B cell (primary cell): ENCODE measurements at places on chromosomes 6 and 20.

GRCh38 chr6:140398076-140398475 lies 1023.6 kb upstream of the CITED2 start:
- no peak for DNase-seq

GRCh38 chr6:84220809-84221409 lies 6.5 kb downstream of the CEP162 start:
- DNase-seq: peak; percentile 47

- peak; percentile 60 for DNase-seq
These were observed 999 bp upstream of the PIM1 start for GRCh38 chr6:37168811-37169495.

DNA sequence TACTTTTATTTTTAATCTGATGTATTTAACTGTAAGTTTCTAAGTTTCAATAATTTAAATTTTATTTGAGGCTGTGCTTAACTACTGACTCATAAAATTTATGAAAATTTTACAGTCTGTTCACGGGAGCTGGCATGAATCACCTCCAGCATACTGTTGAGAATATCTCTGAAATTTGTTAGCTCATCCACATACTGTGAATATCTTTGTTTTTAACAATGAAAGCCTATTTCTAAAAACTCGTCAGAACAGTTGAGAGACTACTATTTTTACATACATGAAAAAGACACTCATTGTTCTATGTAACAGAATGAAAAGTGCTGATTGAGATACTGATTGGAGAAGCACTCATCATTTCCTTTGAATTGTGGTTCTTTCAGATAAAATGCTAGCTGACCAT lies 749.3 kb downstream of the TENT5A start:
- no peak for DNase-seq

GRCh38 chr6:46184114-46184513 lies 13.3 kb upstream of the ENPP5 start:
- no peak for DNase-seq

DNA sequence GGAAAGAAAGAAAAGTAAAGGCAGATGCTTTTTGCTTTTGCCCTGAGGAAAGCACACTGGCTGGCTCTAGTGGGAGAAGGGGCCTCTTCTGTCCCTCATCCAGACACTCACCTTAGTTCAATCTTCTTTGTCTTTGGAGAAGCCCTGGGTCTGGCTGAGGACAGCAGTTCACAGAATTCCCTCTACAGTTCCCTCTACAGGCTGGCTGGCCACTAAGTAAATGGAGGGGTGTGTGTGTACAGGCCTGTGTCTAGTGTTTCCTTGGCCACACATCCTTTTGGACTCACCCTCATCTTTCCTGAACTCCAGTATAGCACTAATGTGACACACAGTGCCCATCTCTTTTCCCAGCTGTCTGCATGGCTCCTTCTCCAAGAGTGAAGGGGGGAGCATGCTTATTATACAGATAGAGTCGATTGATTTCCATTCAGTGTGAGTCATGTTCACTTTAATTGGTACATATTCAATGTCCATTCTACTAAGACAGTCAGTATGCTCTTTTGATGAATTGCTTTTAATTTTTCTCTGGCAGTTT lies 26.0 kb upstream of the CLVS2 start:
- no peak for DNase-seq

DNA sequence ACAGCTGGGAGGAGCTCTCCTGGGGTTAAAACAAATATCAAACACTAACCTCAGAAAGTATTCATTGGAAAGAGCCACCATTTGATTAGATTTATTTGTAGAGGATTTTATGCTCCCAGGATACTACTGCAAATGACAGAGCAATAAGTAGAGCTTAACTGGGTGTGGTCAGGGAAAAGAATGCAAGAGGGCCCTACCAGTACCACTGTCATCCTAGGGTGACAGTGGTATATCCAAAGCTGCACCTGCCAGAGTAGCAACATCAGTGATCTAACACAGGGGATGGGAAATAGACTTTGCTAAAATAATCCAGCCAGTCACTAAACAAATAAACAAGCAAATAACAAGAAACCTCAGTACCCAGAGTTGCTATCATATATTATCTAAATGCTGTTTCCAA lies 29.7 kb downstream of the ERGIC3 start:
- no peak for DNase-seq

DNA sequence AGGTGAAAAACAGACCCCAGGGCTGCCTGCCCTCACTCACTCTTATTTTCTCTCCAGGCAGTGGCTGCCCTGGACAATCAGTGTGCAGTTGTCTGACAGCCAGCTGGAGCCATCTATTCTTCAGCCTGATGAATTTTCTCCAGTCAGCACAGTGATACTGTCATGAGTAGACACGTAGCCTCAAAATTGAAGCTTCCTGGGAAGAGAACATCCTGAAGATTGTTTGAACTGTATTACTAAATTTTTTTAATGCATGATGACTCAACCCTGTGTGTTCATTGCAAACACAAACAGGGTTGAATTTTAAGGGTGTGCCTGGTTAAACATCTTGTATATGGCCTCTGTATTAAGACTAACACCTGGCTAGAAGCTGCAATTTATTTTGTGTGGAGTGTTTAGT lies 49.8 kb upstream of the STXBP5 start:
- DNase-seq: no peak

DNA sequence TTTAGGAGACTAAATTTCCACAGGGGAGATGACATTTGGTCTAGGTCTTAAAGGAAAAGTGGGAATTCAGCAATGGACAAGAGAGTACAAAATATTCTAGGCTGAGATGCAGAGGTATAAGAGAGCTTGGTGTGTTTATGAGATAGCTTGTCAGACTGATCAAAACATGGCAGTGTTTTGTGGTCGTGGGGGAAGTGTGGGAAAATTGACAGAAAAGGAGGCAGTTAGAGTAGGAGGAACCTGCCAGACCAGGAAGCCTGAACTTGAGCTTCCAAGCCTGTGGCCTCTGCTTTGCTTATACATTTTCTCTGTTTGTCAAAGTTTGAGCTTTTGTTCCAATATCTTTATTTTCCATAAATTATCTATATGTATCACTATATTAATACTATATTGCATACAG lies 69.5 kb upstream of the MAP3K7 start:
- DNase-seq: no peak

DNA sequence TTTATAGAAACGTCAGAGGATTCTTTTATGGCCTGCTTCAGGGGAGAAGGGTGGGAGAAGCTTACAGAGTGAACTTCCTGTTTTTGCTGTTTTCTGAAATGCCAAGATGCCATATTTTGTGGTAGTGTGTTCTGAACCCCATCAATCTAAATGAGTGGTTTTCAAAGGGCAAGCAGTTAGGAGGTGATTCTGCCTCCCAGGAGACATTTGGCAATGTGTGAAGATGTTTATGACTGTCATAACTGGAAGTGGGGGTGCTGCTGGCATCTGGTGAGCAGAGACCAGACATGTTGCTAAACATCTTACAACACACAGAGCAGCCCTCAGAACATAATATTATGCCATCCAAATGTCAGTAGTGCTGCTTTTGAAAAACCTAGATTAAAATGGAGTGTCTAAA lies 6.0 kb upstream of the PRL start:
- no peak for DNase-seq

DNA sequence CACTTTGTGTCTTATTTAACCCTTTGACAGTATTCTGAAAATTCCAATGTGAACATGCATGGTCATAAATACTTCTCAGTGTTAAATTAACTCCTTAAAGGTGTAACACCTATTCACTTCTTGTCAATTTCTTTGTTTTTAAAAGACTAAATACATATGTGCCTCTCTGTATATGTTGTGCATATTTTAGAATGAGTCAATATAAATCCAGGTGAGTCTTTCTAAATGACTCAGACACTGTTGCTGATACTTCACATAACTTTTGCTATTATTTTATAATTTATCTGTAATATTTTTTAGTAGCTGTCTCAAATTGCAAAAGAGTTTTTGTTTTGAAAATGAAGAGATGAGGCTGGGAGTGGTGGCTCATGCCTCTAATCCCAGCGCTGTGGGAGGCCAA lies 36.0 kb downstream of the TIAM2 start:
- no peak for DNase-seq

DNA sequence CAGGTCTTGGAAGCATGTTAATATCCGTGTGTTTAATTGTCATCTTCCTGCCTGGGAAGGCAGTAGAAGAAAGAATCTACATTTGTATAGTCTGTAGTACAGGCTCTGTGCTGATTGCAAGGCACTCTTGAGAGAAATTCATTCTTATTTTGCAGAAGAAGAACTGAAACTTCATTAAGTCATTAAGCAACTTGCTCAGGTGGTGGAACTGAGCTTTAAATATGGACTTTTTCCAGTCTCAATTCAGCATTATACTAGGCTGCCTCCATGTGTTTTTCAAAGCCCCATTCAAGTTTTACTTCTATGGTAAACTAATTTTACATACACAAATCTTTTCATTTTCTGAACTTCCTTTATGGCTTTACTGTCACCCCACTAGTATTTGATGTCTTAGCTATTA lies 18.7 kb downstream of the ZNF451 start:
- peak; percentile 47 for DNase-seq

- DNase-seq: no peak
These were observed 9.7 kb upstream of the LPIN3 start for GRCh38 chr20:41330941-41331340.

GRCh38 chr20:41734506-41734945 lies 116.3 kb upstream of the CHD6 start:
- DNase-seq: peak; percentile 45

- no peak for DNase-seq
These were observed 190.4 kb downstream of the TPBG start for GRCh38 chr6:82553863-82554531.

GRCh38 chr20:57330998-57331397 lies 1.4 kb downstream of the SPO11 start:
- DNase-seq: no peak

DNA sequence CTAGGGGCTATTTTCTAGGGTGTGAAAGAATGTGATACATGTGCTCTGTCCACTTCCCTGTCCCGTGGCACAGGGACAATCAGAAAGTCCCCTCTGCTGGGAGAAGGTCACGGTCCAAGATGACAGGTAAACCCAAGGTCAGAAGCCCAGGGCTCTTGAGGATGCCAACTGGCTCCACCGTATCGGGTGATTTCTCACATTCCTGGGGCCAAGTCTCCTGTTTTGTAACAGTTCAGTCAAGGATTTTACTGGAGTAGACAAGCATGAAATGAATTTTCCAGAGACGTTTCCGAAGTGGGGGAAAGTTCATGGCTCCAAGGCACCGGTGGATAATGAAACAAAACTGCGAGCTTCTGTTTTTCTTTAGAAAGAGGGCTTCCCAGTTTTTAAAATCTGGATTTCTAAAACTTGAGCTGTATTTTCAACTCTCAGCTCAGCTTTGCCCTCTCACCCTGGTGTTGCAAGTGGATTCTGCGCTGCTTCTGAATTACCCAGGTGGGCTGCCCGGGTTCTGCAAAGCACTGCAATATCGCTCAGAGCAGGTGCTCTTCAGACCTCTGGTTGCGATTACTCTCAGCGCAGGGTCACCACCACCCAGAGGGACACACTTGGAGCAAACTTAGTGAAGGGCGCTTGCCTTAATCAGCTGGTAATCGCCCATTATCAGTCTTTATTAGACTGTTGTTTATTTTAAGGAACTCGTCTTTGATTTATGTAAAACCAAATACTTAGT lies 64.4 kb upstream of the TMEM170B start:
- DNase-seq: no peak

GRCh38 chr6:6418421-6418820 lies 98.0 kb upstream of the F13A1 start:
- DNase-seq: no peak

- no peak for DNase-seq
These were observed 91.3 kb downstream of the FILIP1 start for GRCh38 chr6:75402296-75402695.

DNA sequence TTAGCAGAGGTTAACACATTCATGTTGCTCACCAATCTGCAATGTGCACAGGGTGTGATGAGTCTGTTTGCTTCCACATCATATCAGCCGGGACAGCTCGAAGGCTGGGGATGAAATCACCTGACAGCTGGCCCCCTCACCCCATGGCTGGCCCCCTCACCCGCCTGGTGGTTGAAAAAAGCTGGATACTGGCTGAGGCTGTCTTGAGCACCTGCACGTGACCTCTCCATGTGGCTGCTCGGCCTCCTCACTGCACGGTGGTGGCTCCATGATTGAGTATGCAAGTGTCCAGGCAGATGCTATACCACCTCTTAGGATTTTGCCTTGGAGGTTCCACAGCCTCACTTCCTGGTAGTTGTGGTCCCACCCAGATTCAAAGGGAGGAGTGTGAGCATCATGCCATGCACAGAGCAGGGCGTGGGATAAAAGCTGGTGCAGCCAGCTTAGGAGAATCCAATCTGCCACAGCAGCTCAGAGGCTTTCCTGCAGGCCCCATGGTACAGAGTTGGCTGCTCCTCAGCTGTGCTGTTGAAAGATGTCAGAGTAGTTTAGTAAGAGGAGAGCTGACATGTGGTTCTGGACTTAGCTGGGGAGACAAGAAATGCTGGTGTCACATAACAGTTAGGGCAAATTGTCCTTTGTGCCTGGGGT lies 29.6 kb upstream of the SYNDIG1 start:
- no peak for DNase-seq

DNA sequence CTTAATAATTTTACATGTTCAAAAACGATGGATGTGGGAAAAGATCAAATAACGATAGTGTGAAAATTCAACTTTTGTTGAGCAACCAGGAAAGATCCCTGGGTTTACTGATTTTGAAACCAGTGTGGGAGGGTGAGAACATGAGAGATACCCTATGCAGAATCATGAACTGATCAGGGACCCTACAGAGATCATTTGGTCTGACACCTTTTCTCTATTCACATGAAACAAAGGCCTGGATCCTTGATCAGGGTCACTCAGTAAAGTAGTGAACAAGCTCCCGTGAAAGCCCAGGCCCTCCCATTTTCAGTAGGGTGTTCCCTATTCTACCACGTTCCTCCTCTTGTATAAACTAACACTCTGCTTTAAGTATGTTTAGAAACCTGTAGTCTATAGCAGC lies 60.5 kb upstream of the DUSP22 start:
- DNase-seq: no peak

- DNase-seq: peak; percentile 16
These were observed 31.8 kb upstream of the RSPO4 start for GRCh38 chr20:1033751-1034414.

DNA sequence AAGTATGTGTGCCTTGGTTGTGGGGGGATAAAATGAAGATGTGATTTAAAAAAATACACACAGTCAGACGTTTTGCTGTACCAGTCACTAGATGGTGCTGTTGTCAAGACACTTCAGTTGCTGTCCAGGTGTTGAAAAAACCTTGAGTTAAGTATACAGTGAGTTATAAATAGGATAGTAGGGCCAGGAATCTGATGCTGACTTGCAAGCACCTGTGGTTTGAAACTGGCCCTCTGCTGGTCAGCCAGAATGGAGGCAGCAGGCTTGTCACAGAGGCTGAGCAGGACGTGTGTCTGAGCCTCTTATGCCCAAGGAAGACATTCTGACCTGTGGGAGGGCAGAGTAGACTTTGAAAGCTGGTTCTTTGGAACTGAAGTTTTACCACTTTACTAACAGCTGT lies 27.8 kb downstream of the RNF8 start:
- peak; percentile 67 for DNase-seq

GRCh38 chr6:118993803-118994251 lies 58.9 kb upstream of the MCM9 start:
- no peak for DNase-seq

DNA sequence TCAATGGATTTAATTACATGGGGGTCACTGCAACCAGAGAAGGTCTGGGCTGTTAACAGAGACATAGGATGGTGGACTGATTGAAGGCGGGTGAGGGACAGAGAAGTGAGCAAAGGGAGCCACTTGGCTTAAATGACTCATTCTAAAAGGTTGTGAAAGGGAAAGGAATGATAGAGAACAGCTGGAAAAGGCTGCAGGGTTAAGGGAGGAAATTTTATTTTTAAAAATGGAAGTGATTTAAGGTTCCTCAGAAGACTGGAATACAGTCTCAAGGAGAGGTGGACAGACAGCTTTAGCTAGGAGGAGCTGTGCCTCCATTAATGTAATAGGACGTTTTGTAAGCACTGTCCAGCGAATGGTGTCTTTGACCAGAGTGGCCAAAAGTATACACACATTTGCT lies 46.7 kb downstream of the RGS17 start:
- no peak for DNase-seq
